ENCODE measurements at places on chromosomes 16 and 17. TPM values are rescaled to one million over a fixed set of nuclear protein-coding genes. Genes with fewer than 3 reads are reported as not detected.

DNA sequence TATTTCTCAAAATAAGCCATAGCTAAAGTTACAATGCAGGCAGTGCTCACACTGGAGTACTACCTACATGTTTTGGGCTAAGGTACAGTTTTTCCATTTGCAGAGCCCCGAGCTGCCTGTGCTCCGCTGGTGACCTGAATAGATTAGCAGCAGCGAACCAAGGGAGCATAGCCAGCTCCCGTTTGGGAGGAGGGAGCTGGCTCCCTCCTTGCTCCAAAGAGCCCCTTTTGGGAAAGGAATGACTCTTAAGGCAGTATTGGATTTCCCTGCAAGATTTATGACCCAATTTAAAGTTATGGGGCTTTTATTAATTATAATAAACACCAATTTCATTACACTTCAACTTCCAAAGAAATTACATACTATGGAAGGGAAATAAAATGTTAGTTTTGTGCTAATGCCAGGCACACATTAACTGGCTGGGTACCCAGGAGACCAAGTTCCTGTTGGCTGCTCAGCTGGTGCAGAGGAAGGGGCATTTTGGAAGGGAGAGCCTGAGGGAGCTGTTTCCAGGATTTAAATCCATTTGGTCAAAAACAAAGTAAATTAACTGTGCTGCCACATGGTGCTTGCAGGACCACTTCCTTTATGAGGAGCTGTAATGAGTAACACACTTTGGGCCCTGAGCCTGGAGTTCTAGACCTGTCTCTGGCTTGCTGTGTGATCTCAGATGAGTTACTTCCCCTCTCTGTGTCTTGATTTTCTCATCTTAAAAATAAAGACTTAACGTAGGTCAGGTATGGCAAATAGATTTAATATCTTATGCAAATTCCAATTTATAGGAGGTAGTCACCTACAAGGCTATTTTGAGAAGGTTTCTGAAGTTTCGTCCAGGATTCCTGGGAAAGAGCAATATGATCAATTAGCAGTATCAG, 362.1 kb upstream of the CCL2 start:
- peaks cover 8% of the 10 kb centered on the region for H3K27me3 ChIP-seq
- no peak overlapping the region for H3K4me3 ChIP-seq
- no peak overlapping the region for H3K27ac ChIP-seq
- H3K4me1 ChIP-seq: no peaks in the 10 kb centered on the region
- no peak for DNase-seq

DNA sequence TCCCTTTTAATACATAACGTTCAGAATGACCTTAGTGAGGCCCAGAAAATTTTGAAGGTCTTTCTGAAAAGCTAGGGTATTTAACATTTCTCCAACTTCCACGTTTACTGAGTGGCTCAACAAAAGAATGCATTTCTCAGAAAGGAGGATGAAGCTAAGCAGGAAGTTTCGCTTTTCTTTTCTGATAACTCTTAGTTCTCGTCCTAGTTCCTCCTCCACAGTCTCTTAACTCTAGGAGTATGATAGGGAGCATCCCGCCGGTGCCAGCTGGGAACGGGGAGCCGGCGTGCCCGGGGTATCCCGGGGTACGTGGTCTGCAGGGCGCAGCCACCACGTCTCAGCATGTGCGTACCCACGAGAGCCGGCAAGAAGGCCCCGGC, 363 bp downstream of the KARS1 start:
- no peak for DNase-seq
- H3K36me3 ChIP-seq: peaks cover 27% of the 10 kb centered on the region
- peak overlapping the region; percentile 97 for H3K27ac ChIP-seq
- H3K27me3 ChIP-seq: no peaks in the 10 kb centered on the region

DNA sequence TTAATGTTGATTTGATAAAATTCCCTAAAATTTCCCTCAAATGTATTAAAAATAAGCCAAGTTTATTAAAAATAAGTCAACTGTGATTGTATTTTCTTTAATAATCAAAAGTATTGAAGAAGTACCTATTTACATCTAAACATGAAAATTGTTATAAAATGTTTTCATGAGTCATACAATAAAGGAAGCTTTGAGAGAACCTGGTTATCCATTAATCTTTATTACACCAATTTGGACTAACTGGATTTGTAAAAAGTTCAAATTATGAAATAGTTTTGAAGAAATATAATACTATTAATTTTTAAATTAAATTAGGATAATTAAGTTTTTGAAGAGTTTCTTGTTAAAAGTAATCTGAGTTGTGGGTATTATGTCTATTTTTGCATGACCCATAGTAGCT, 63.8 kb downstream of the COX10 start:
- DNase-seq: no peak
- no peak overlapping the region for H3K4me3 ChIP-seq
- no peak overlapping the region for H3K27ac ChIP-seq
- H3K27me3 ChIP-seq: no peaks in the 10 kb centered on the region

GRCh38 chr16:86243123-86243473, 267.2 kb upstream of the FOXF1 start:
- no peak overlapping the region for H3K27ac ChIP-seq

DNA sequence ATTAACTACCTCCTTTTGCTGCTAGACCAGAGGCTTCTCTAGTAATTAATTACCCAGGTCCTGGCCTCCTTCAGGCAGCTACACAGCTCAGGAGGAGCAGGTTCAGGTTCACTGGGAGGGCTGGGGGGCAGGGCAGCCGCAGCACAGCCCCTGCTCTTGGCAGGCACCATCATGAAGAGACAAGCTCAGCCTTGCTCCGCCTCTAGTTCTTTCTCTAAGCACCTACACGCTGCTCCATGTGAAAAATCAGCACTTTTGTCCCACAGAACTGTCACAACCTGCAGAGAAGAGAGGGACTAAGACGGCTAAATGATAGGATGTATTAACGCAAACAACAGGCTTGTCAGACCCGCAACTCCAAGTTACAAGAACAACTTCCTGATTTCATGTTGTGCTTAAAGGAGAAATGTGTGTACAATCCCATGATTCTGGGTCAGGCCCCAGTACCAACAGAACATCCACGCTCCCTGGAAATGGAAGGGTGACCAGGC, 53.4 kb downstream of the GRB2 start:
- H3K27ac ChIP-seq: peak overlapping the region; percentile 11
- H3K4me1 ChIP-seq: peaks cover 36% of the 10 kb centered on the region
- DNase-seq: no peak
- H3K4me3 ChIP-seq: no peak overlapping the region
- no peaks in the 10 kb centered on the region for H3K36me3 ChIP-seq

DNA sequence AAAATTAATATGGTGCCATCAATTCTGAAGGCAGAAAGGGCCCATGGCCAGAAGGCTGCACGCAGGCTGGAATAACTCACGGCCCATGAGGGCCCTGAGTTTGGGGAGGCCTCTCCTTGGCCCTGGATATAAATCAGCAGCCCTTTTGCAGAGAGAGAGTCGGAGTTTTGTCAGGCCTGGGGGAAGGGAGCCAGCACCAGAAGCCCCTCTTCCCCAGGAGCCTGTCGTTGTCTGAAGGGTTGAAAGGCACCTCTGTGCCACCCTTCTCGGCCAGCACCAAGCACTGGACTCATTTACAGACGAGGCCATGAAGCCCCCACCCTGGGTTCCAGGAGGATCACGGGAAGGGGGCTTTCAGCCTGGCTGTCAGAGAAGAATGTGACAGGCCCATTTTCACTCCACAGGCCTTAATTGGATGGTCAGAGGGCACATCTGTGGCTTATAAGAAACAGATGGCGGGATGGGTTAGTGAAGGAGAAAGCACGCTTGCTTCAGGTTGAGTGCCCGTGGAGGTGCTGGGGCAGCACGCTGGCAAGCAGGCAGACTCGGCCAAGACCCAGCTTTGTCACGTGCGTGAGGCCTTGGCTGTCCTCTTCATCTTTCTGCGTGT, 140.6 kb downstream of the CLEC16A start:
- no peak overlapping the region for H3K4me3 ChIP-seq
- peaks cover 13% of the 10 kb centered on the region for H3K4me1 ChIP-seq
- H3K27ac ChIP-seq: peak overlapping the region; percentile 42
- no peak for DNase-seq
- no peaks in the 10 kb centered on the region for H3K27me3 ChIP-seq

Gene COX6A2
- total RNA-seq: not detected

Gene GJC1
- 22.8 TPM for total RNA-seq

Gene MT4
- not detected for total RNA-seq

Gene GUCY2D
- 2.6 TPM for total RNA-seq

Gene GRIN2A
- total RNA-seq: 0.09 TPM
